ENCODE measurements at places on chromosomes 4 and X.
A peak's percentile ranks its signal among the peaks of the same experiment; 100 is the strongest.

- no peak for DNase-seq
Observed at GRCh38 chr4:153018684-153019083, 82.6 kb downstream of the FHDC1 start.

- no peak for DNase-seq
Observed at GRCh38 chrX:20947411-20947912, 426.8 kb upstream of the CNKSR2 start.

DNA sequence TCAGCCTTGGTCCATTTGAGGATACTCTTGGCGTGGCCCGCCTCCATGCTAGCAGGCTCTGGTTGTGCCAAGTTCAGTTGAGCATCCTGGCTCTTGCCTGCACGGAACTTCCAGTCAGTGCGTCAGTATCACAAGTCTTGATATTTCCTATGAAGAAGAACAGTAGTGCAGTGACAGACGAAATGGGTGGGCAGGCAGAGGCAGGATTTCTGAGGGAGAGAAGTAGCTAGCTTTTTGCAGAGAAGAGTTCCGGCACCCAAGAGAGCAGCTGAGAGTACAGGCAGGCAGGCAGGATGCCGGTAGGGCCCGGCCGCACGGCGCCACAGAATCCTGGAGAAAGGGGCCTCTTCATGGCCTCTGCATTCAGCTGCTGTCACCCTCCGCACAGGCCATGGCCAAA, 56.1 kb upstream of the MSANTD1 start:
- DNase-seq: no peak

GRCh38 chr4:182222766-182223165, 20.4 kb upstream of the TENM3 start:
- no peak for DNase-seq

GRCh38 chr4:110347805-110348204, 128.2 kb upstream of the ENPEP start:
- no peak for DNase-seq

- DNase-seq: peak; percentile 24
Observed at GRCh38 chr4:12679217-12679616, 804.9 kb downstream of the RAB28 start.

GRCh38 chr4:47836641-47837093, 1.2 kb downstream of the CORIN start:
- peak; percentile 89 for DNase-seq

DNA sequence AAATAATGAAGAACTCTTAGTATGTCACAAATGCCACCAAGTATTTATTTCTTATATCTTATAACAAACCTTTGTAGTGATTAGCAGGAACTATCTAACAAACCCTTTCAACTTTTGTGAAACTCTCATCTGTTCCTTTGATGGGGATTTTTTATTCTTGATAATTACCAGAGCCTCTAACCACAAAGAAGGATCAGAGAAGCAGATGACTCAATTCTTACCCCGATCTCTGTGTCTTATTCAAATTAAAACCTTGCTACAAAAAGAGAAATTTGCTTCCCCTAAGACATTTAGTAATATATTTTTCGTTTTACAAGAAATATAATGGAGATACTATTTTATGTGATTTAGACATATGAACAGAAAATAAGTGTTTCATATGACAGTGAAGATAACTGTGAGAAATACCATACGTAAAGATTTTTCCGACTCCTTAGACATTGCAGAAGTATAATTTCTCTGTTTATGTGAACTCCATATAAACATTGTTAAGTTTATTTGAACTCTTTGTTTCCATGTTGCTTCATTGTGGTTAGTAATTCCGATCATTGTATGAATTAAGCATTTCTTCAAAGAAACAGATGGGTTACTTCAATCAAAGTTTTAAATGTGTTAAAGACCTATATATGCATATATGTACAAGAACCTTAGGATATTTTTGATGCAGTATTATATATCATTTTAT, 205.4 kb downstream of the CFAP299 start:
- no peak for DNase-seq

DNA sequence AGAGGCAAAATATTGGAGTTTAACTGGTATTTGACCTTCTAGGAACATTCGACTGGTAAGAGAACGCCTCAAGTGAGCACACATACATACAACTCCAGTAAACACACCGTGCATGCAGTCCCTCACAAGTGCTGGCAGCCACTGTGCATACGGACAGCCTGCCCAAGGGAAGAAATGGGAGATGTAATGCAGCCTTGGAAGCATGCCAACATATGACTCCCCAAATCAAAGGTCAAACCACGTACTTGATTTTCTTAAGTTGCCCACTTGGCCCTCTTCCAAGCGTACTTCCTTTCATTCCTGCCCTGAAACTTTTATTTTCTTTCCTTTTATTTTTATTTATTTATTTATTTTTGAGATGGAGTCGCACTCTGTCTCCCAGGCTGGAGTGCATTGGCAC, 206.6 kb downstream of the SPRY1 start:
- no peak for DNase-seq

GRCh38 chrX:153455571-153455970, 9.7 kb upstream of the TREX2 start:
- DNase-seq: no peak

- DNase-seq: peak; percentile 75
Observed at GRCh38 chr4:6071191-6071958, 53.1 kb upstream of the C4orf50 start.

DNA sequence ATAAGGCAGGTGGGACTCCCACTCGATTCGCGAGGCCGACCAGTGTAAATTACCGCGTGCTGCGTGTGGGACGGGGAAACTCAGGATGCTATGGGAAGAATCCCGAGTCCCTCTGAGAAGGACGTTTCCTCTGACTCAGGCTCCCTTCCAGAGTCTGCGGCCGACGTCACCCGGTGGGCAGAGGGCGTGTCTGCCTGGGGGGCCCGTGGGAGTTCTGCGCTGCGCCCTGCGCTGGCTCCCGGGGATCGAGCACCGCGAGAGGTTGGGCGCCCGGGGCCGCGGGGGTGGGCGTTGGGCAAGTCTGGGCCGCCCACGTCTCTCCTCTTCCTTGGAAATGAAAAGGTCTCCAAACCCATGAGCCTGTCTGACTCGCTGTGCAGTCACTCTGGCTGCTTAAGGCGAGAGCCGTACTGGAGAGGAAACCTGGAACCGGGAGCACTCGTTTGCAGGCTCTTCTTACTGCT, 568 bp downstream of the NIPAL1 start:
- DNase-seq: peak; percentile 58

DNA sequence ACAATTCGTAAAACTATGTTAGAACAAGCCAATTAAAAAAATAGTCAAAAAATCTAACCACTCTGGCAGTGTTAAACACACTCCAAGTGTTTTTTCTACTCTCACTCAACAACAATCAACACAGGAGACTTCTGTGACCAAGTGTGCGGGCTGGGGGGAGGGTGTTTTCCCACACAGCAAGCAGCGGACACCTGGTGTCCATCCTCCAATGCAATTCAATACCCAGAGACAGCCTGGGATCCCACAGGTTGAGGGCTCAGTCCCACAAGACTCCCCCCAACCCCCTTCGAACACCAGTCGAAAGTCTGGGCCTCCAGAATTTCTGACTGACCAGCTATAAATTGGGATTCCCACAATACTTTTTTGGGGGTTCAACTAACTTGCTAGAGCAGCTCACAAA, 8.3 kb upstream of the PIM2 start:
- no peak for DNase-seq

DNA sequence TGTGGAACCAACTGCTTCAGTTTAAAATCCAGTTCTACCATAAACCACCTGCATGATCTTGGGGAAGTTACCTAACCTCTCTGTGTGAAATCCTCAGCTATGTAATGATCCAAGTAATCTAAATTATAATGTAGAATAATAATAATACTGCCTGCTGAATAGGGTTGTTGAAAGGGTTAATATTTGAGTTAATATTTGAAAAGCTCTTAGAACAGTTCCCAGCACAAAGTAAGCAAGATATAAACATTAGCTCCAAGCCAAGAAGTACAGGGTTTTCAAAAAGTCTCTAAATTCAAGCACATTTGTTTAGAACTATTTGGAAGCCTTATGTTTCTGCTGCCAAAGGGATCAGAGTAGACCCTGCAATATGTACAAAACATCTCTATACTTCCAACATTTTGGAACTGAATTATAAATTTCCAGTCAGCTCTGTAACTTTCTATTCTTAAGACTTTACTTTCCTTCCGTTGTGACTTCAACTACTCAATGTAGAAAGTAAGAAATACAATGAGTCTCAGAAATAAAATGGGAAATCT, 76.7 kb upstream of the FAM9C start:
- no peak for DNase-seq

DNA sequence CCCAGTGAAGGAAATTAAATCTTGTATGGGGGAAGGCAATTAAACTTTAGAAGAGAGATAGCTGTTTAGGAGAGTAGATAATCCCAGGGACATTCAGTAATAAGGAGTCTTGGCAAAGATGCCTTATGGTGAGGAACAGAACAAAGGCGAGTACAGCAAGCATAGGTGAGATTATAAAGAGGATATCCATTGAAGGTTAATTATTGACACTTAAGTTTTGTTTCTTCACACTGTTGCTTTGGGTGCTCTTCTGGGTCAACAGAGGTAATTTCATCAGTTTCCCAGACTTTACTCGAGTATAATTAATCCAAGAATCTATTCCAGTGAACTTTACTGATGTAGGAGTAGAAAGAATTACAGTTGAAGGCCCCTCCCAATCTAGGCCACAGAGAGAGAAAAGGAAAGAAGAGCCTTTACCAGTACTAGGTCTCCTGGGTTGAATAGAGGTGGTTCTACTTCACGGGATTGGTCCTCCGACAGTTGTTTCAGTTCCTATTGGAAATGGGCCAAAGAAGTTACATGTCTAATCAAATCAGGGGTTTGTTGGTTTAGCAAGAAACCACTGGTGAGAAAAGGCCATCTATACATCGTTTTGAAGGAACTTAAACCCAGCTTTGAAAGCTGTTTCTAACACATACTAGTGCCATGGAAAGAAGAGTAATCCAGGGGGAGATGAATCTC, 27.2 kb downstream of the EPGN start:
- DNase-seq: no peak

- no peak for DNase-seq
Observed at GRCh38 chr4:93416344-93417128, 412.0 kb upstream of the ATOH1 start.

DNA sequence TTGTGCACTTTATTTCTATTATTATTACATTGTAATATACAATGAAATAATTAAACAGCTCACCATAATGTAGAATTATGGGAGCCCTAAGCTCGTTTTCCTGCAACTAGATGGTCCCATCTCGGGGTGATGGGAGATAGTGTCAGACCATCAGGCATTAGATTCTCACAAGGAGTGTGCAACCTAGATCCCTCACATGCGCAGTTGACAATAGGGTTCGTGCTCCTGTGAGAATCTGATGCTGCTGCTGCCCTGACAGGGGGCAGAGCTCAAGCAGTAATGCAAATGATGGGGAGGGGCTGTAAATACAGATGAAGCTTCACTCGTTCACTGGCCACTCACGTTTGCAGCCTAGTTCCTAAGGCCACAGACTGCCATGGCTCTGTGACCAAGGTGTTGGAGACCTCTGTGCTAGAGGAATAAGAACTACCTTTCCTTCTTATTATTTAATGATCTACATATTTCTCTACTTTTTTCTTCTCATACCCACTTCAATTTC, 492.9 kb upstream of the INTU start:
- no peak for DNase-seq

GRCh38 chr4:165355900-165356300, 22.9 kb upstream of the CPE start:
- peak; percentile 45 for DNase-seq

GRCh38 chrX:5549512-5549911, 679.2 kb downstream of the NLGN4X start:
- no peak for DNase-seq

DNA sequence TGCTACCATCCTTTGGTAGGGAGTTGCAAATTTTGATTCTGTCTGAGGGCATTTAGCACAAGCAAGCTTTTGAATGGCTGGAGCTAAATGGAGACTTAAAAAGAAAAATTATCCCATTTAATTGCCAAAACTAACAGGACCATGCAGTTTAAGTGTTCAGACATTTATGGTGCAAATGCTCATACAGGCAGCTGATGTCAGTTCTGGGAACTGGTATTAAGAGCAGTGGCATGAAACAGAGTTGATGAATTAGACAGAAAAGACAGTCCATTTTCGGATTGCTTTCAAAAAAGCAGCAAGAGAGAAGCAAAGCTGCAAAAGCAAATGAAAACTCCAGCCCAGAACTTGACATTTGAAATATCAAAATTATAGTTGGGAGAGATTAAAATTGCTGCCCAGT, 1.3 kb downstream of the SCRG1 start:
- no peak for DNase-seq

- no peak for DNase-seq
Observed at GRCh38 chrX:123324625-123325024, 140.5 kb downstream of the GRIA3 start.

DNA sequence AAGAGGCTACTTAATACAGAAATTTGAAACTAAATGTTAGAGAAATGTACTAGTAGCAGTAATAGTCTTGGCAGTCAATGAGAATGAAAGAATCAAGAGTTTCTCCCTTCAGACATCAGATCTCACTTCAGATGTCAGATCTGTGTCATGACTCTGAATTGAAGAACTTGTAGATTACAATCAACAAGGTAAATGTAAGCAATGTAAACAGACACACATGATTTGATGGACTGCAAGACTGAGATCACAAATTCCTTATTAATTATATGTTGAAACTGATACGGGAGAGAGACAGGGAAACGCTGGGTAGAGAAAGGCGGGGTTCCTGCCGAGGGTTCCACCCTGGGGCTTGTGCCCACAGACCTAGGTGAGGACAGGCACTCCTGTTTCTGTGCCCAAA, 65.5 kb upstream of the HHIP start:
- no peak for DNase-seq

- no peak for DNase-seq
Observed at GRCh38 chrX:3674881-3675280, 38.6 kb downstream of the PRKX start.

- DNase-seq: no peak
Observed at GRCh38 chr4:70801265-70801809, 38.4 kb downstream of the GRSF1 start.

DNA sequence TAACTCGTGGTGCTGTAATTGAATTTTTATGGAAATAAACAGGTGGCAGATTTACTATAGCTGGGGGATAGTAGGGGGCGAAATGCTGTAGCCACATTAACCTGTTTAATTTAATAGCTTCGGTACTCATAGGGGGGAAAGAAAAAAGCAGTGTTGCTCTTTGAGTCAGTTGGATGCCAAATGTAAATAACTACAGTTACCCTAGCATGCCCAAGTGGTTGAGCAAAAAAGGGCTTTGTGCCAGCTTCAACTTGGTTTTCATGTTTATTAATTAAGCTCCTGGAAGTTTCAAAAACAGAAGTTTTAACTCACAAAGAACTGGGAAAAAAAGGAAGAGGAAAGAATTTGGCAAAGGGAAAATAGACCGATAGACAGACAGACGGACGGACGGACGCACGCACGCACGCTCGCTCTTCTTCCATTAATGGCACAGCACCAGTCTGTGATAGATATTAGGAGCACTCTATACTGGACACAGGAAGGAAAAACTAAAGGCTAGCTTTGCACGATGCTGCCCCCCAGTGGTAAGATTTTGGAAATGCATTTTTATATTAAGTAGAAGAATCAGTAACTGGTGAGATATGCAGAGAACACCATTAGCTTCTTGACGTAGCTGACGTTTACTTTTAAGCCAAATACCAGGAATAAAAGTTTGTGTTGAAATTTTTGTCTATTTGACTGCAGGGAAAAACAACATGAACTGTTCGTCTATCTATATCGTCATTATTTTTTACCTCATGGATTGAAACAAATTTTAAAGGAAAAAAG, 151.8 kb downstream of the SLC7A11 start:
- DNase-seq: peak; percentile 76

Data from NCI-H146 (cell line).